ENCODE measurements at places on chromosomes 5 and 9.
A peak's percentile ranks its signal among the peaks of the same experiment; 100 is the strongest.

- H3K27ac ChIP-seq: no peak overlapping the region
- no peak for DNase-seq
- no peaks in the 10 kb centered on the region for H3K27me3 ChIP-seq
- H3K4me3 ChIP-seq: no peak overlapping the region
- no peaks in the 10 kb centered on the region for H3K36me3 ChIP-seq
- no peaks in the 10 kb centered on the region for H3K4me1 ChIP-seq
Observed at GRCh38 chr5:54186108-54186507, 124.3 kb downstream of the ARL15 start.

DNA sequence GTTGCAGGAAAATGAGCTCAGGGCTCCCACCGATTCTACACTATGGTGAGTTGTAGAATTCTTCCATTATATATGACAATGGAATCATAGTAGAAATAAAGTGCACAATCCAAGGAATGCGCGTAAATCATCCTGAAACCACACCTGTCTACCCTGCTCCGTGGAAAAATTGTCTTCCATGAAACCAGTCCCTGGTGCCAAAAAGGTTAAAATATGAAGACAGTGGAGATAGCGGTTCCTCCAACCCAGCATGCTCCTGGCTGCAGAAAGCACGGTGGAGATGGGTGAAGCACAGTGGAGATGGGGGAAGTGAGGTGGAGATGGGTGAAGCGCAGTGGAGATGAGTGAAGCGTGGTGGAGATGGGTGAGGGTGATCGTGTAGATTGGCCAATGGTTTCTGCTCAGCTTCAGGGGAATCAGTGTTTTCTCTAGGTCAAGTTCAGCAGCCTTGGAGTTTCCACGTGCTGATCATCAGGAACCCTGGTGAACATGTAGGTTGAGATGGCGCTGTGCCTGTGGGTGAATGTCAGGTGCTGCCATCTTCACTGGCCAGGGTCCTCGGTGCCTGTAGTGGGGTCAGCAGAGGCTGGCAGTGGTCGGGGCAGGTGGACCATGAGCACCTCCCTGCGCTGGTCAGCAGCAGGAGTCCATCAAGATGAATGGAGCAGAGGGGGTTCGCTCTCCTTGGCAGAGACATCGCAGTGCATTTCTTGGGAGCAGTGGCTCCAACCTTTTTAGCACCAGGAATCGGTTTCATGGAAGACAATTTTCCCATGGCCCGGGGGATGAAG lies 20.3 kb downstream of the PAEP start:
- no peak overlapping the region for H3K27ac ChIP-seq
- H3K36me3 ChIP-seq: no peaks in the 10 kb centered on the region
- DNase-seq: no peak
- no peaks in the 10 kb centered on the region for H3K4me1 ChIP-seq

DNA sequence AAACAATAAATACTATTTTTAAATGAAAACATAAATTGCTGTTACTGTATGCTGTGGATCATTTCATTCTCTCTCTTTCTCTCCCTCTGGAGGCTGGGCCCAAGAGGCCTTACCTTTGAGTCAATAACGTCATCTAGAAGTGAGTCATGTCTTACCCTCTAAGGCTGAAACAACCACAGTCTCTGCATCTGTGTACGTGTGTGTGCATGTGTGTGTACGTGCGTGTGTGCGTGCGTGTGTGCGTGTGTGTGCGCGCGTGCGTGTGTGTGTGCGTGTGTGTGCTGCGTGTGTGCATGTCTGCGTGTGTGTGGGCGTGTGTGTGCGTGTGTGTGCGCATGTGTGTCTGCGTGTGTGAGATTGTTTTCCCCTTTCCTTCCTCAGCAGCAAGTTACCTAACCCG lies 13.6 kb upstream of the IL17B start:
- no peak overlapping the region for H3K4me3 ChIP-seq
- H3K27ac ChIP-seq: no peak overlapping the region
- no peak for DNase-seq

- no peaks in the 10 kb centered on the region for H3K4me1 ChIP-seq
- no peaks in the 10 kb centered on the region for H3K36me3 ChIP-seq
- H3K27ac ChIP-seq: no peak overlapping the region
- DNase-seq: no peak
Observed at GRCh38 chr5:172666251-172666650, 25.2 kb downstream of the NEURL1B start.

DNA sequence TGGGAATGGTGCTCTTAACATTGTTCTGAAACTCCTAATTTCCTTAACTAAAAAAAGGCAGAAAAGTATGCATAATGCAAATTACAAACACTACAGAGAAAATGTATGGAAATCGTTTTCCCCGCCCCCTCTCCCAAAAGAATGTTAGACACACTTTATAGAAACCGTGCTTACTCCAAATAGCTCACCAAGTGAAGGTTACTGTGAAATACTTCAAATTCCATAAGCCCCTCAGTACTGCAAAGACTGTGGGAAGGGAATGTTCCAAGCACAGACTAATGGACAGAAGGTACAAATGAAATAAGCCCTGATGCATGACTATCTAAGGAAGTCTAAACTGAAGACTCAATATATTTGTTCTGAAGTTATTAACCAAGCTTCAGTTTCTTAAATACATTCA lies 12.5 kb downstream of the MAPKAP1 start:
- no peaks in the 10 kb centered on the region for H3K27me3 ChIP-seq
- no peak for DNase-seq
- no peaks in the 10 kb centered on the region for H3K36me3 ChIP-seq
- H3K4me3 ChIP-seq: no peak overlapping the region

DNA sequence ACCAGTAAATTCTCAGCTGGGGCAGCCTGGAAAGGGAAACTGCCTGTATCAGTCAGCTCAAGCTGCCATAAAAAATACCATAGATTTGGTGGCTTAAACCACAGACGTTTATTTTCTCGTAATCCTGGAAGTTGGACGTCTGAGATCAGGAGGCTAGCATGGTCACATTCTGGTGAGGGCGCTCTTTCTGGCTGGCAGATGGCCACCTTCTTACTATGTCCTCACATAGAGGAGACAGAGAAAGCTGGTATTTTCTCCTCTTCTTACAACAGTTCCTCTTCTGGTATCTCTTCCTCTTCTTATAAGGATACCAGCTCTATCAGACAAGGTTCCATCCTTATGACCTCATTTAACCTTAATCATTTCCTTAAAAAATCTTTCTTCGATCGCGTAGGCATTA lies 50.5 kb upstream of the RFX3 start:
- H3K36me3 ChIP-seq: no peaks in the 10 kb centered on the region
- DNase-seq: no peak
- H3K4me3 ChIP-seq: no peak overlapping the region
- no peak overlapping the region for H3K27ac ChIP-seq

DNA sequence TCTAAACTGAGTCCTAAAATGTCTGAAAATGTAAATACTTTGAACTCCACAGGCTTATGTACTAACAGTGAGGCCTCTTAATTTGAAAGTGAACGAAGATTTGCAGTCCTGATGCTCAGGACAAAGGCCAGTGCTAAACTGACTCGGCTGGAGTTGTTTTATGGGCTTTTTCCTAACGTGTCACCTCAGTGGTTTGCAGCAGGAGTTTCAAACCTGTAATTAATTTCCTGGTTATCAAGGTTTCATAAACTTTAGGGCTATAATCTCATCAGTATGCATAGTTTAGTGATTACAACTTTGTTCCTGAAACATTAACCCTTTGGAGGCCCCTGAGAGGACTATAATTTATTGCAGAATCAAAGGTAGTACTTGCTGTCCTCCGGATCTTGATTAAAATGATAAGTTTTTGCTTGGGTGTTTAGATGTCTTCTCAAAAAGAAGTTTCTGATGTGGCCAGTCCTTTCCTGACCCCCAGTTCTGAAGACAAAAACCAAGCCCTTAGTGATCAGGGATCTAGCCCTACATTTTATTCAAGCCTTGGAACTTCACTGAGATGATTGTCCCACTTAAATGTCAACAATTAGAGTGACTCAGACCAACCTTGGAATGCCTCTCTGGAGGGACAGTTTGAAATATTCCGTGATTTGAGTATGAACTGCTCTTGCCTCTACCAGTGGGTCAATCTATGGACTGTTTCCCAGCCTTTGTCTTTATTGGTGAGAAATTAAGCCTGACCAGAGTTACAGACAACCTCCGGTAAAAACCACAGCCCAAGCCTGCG lies 11.1 kb upstream of the S100Z start:
- H3K4me3 ChIP-seq: no peak overlapping the region
- H3K36me3 ChIP-seq: no peaks in the 10 kb centered on the region
- no peaks in the 10 kb centered on the region for H3K4me1 ChIP-seq
- H3K27ac ChIP-seq: no peak overlapping the region
- DNase-seq: no peak

GRCh38 chr9:84293001-84293798 lies 47.4 kb downstream of the SLC28A3 start:
- DNase-seq: no peak
- H3K4me1 ChIP-seq: peaks cover 36% of the 10 kb centered on the region
- peak overlapping the region; percentile 19 for H3K4me3 ChIP-seq
- H3K36me3 ChIP-seq: no peaks in the 10 kb centered on the region
- H3K27ac ChIP-seq: peak overlapping the region; percentile 61

DNA sequence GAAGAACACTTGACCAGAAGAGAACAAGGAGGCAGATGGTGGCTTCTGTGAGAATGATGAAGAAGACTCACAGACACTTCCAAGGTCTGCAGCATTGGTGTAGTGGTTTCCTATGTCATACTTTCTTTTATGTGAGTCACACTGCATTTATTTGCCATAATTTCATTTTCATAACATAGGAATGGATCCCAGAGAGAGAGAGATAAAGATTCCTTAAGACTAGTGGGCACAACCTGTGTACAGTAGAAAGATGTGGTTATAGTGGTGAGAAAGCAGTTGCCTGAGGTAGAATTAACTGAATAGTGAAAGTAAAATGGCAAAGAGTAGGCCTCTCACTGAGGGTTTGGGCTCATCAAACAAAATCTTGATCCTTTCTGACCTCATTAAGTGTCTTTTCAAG lies 7.6 kb upstream of the CCDC152 start:
- H3K36me3 ChIP-seq: no peaks in the 10 kb centered on the region
- no peaks in the 10 kb centered on the region for H3K27me3 ChIP-seq
- H3K27ac ChIP-seq: no peak overlapping the region
- no peak overlapping the region for H3K4me3 ChIP-seq

GRCh38 chr9:136784249-136784996 lies 6.7 kb upstream of the TMEM141 start:
- H3K27me3 ChIP-seq: no peaks in the 10 kb centered on the region
- H3K27ac ChIP-seq: no peak overlapping the region
- no peak overlapping the region for H3K4me3 ChIP-seq
- peaks cover 7% of the 10 kb centered on the region for H3K4me1 ChIP-seq
- no peak for DNase-seq
- no peaks in the 10 kb centered on the region for H3K36me3 ChIP-seq

DNA sequence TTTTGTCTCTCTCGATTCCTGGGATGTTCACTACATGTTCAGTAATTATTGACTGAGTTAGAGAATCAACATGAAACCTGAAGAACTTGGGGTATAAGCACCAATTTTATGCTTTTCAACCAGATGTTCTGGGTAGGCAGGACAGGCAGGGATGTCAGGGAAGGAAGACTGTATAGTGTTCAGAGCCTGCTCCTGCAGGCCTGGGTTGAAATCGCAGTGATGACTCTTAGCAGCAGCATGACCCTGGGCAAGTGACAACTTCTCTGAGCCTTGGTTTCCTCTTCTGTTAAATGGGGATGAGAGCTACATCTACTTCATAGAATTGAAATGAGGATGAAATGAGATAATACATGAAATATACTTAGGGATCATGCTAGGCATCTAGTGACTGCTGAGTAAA lies 29.7 kb upstream of the PANK3 start:
- H3K36me3 ChIP-seq: no peaks in the 10 kb centered on the region
- no peak overlapping the region for H3K27ac ChIP-seq
- H3K27me3 ChIP-seq: no peaks in the 10 kb centered on the region
- H3K4me3 ChIP-seq: no peak overlapping the region
- DNase-seq: no peak
- peaks cover 6% of the 10 kb centered on the region for H3K4me1 ChIP-seq

DNA sequence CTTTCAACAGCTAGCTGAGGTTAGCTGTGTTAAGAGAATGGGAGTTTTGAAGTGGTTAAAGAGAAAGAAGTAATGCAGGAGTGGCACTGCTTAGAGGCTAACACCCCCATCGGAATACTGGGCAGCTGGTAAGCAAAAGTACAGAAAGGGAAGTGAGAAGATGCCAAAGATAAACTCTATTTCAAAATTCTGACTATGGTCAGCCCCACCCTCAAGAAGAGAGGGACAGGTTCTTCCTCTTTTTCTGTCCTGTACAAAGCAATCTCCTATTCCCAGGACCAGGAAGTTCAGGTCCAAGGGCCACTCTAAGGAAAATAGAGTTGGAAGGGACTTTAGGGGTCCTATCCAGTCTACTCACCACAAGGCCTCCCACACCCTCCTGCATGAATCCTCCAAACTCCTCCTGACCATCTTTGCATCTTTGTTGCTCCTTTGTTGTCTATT lies 45.9 kb upstream of the JAK2 start:
- no peak for DNase-seq
- H3K27ac ChIP-seq: no peak overlapping the region
- H3K36me3 ChIP-seq: no peaks in the 10 kb centered on the region
- H3K4me3 ChIP-seq: no peak overlapping the region

DNA sequence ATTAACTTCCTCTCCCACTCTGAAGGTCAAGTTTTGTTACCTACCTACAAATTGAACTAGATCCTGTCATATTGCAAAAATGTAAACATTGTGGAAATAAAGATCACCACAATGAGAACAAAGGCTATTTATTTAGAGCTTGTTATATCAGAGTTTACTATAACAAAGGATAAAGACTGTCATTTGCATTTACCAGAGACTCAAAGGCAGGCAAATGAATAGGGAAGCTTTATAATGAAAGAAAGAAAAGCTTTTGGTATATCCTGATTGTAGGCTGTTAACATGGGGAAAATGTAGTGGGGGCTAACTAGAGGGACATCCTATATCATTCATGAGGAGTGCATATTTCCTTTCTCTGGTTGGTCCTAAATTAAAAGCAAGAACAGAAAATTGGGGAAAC lies 403.5 kb upstream of the TYRP1 start:
- no peaks in the 10 kb centered on the region for H3K4me1 ChIP-seq
- no peak overlapping the region for H3K27ac ChIP-seq
- no peaks in the 10 kb centered on the region for H3K27me3 ChIP-seq
- H3K36me3 ChIP-seq: no peaks in the 10 kb centered on the region

DNA sequence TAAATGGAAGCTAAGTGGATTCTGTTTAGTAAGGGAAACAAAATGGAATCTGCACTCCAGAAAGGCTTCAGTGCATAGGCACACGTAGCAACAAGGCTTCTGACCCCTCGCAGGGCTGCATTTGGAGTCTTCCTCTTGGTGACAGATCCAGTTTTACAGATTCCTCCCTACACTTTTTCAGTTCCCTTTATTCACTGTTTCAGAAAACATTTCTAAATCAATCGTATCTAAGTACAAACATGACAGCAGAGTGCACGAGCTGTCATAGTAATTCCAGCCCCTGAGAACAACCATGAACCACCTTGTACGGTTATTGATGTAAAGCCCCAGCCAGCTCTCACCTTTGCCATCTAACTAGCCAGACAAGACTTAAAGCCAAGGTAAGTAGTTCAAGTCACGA lies 491.6 kb downstream of the SEMA5A start:
- H3K27ac ChIP-seq: no peak overlapping the region
- H3K4me3 ChIP-seq: no peak overlapping the region
- H3K4me1 ChIP-seq: no peaks in the 10 kb centered on the region
- no peaks in the 10 kb centered on the region for H3K36me3 ChIP-seq

GRCh38 chr9:136466155-136466541 lies 16.7 kb downstream of the SEC16A start:
- H3K27ac ChIP-seq: no peak overlapping the region
- no peak for DNase-seq
- H3K4me1 ChIP-seq: peaks cover 2% of the 10 kb centered on the region
- no peak overlapping the region for H3K4me3 ChIP-seq

- H3K4me3 ChIP-seq: no peak within 1 kb of the TSS
- no peaks in the 10 kb centered on the region for H3K36me3 ChIP-seq
- DNase-seq: no peak
Observed at GRCh38 chr9:6215562-6215961, at the start of gene IL33. TSS of gene IL33 (plus strand) at chr9:6215807. CDS start at chr9:6241695, 25,888 bp downstream.
